Diencephalon (tissue), 1 donor: ENCODE measurements at places on chromosomes 3 and 15. TPM values are rescaled to one million over a fixed set of nuclear protein-coding genes. Genes with fewer than 3 reads are reported as not detected.

Gene TRPM7
- total RNA-seq: 56.7 TPM

Gene C2CD4A
- under 0.01 TPM for total RNA-seq

Gene CADPS
- total RNA-seq: 370 TPM

Gene OR5H2
- not detected for total RNA-seq

Gene RBP2
- total RNA-seq: not detected

Gene ADPRH
- total RNA-seq: 2.3 TPM

Gene TLR9
- under 0.01 TPM for total RNA-seq

Gene COMMD2
- total RNA-seq: 66.7 TPM

Gene CHRNA5
- 7.6 TPM for total RNA-seq

Gene LRRN1
- 61.1 TPM for total RNA-seq

Gene WDR49
- 34.6 TPM for total RNA-seq

Gene PRICKLE2
- 69.9 TPM for total RNA-seq

Gene CCDC80
- 10.4 TPM for total RNA-seq

Gene ALDH1A2
- 7.4 TPM for total RNA-seq

Gene SPINT1
- 6.9 TPM for total RNA-seq

Gene SLC9A9
- 13.4 TPM for total RNA-seq

Gene PLD1
- total RNA-seq: 7.2 TPM

Gene ACOX2
- total RNA-seq: 5.1 TPM

Gene SLCO2A1
- total RNA-seq: 0.69 TPM

Gene SLC12A1
- 5.8 TPM for total RNA-seq

Gene SMAD6
- total RNA-seq: 3.5 TPM

Gene NDUFB5
- total RNA-seq: 145 TPM

Gene LEKR1
- 1.6 TPM for total RNA-seq

Gene TTC21A
- 3.2 TPM for total RNA-seq

Gene MESP2
- 0.92 TPM for total RNA-seq

Gene CYP8B1
- total RNA-seq: not detected

Gene ACAD9
- total RNA-seq: 33.7 TPM

Gene OXSR1
- total RNA-seq: 52.4 TPM

Gene LYZL4
- not detected for total RNA-seq

Gene PPP2R3A
- 26.1 TPM for total RNA-seq

Gene NPAP1
- 0.69 TPM for total RNA-seq

Gene ADGRG7
- total RNA-seq: not detected

Gene SPATA12
- total RNA-seq: not detected

Gene TPRG1
- 4.4 TPM for total RNA-seq

Gene ISLR2
- 60.2 TPM for total RNA-seq

Gene SLC51B
- total RNA-seq: 0.69 TPM

Gene CHRM5
- 10.6 TPM for total RNA-seq

Gene TBC1D21
- total RNA-seq: not detected

Gene PLSCR4
- total RNA-seq: 30.2 TPM

Gene POLR2H
- total RNA-seq: 35.3 TPM

Gene HAUS2
- total RNA-seq: 47.1 TPM

Gene PAK6
- total RNA-seq: 23.5 TPM

Gene GOLGA8S
- 0.23 TPM for total RNA-seq

Gene C3orf20
- total RNA-seq: 0.23 TPM

Gene NR1I2
- 0.23 TPM for total RNA-seq

Gene ZPLD1
- 0.46 TPM for total RNA-seq

Gene LARP6
- total RNA-seq: 11.3 TPM

Gene NEK10
- 58.8 TPM for total RNA-seq

Gene TTLL13
- not detected for total RNA-seq

Gene EPHB3
- total RNA-seq: 20.5 TPM

Gene TMED3
- total RNA-seq: 37.4 TPM

Gene PCSK6
- total RNA-seq: 17.8 TPM

Gene SPSB4
- 7.2 TPM for total RNA-seq

Gene FANCD2OS
- total RNA-seq: not detected

Gene CLEC3B
- total RNA-seq: 34.4 TPM
